ENCODE measurements at places on chromosomes 5 and 9.

DNA sequence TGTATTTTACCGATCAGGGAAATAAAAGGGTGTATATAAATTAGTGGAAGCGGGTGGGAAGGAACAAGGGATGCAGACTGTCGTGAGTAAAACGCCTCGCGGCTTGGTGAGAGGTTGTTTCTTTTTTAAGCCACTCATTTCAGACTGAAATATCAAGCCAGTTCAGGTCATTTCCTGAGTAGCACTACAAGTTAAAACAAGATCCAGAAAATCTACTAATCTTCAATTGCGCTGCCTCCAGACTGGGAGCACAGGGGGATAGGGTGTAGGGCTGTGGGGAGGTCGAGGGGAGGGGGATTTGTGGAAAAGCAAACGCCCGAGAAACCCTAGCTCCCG, 140.8 kb downstream of the TSSK1B start:
- no peak for DNase-seq

DNA sequence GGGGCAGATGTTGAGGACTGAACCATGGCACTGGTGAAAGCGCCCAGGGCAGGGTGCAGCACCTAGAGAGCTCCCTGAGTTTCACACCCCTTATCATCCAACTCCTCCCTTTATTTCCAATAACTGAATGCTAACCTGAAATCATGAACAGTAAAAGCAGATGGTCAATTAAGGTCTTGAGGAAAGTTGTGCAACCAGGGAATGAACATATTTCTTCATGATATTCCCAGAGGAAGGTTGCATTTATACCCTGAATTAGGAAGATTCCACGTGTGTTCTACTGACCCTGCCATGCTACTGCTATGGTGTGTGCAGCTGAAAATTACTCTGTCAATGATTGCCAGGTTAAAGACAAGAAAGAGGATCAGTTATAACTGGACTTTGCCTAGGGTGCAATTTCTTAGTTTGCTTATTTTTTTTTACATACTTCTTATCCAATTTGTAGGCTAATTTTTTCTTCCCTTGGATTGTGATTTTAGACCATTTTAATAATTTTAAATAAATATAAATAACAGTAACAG, 319.8 kb downstream of the SEMA5A start:
- no peak for DNase-seq

- DNase-seq, result no peak
Observed at GRCh38 chr9:95058121-95058785, 259.3 kb downstream of the FANCC start.

DNA sequence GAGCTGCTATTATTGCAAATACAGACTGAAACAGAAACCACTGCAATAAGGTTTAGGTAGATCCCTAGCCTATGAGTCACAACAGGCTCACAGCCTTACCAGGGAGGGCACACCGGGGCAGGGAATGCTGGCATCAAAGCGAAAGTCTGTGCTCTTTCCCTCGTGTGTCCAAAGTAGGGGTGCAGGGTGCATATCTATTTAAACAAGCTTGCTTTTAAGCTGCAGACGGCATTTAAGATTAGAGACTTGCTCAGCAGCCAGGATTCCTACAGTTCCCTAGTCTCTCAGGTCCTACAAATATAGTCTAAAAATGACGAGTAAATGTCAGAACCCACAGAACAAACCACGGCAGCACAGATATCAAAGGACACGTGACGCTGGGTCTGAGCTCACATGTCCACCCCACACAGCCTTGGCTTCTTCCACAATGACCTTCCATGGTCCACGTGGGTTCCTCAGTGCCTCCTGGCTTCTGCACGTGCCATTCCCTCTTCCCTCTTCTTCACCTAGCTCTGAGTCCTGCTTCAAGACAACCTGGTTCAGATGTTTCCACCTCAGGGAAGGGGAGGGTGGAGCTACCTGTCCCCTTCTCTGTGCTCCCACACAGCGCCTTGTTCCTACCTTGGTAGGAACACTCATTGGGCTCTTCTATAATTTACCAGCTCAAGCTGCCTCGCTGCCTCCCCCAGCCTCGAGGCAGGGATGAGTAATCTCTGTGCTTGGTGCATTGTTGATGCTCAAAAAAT, 193.2 kb downstream of the MAPKAP1 start:
- no peak for DNase-seq

GRCh38 chr5:142821733-142822487, 51.7 kb downstream of the ARHGAP26 start:
- no peak for DNase-seq

GRCh38 chr5:179337796-179338676, 7.2 kb downstream of the ADAMTS2 start:
- DNase-seq, result no peak

GRCh38 chr9:37036776-37037502, 2.9 kb upstream of the PAX5 start:
- no peak for DNase-seq

GRCh38 chr5:38443390-38443789, 113.1 kb downstream of the LIFR start:
- no peak for DNase-seq

DNA sequence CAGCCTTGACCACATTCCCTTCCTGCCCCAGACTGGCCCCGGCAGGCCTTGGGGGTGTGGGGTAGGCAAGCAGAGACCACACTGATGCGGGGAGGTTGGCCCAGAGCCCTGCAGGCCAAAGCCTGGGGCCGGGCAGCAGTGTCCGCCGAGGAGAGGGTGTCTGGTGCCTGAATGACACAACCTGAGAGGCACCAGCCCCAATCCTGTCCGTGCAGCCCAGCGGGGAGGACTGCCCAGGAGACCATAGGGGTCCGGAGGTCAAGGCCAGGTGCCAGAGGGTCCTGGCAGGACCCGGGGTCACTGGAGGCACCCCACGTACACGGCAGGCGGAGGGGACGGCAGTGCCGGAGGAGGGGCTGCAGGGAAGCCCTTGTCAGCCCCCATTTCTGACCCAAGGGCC, 5.6 kb upstream of the PTGDS start:
- DNase-seq, result no peak

- no peak for DNase-seq
Observed at GRCh38 chr5:180637962-180638680, 11.3 kb downstream of the FLT4 start.

DNA sequence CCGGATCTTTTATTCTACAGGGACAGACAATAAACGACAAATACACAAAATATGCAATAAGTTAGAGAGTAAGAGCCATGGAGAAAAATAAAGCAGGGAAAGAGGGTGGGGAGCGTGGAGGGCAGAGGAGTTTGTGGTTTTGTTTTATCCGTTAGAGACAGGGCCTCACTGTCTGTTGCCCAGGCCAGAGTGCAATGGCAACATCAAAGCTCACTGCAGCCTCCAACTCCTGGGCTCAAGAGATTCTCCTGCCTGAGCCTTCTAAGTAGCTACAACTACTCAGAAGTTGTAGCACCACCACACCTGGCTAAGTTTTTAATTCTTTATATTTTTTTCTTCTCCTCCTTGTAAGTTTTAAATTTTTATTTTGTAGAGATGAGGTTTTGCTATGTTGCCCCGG, 54.5 kb upstream of the CTNNA1 start:
- DNase-seq, result no peak

GRCh38 chr5:17269201-17269600, 51.8 kb downstream of the BASP1 start:
- no peak for DNase-seq

DNA sequence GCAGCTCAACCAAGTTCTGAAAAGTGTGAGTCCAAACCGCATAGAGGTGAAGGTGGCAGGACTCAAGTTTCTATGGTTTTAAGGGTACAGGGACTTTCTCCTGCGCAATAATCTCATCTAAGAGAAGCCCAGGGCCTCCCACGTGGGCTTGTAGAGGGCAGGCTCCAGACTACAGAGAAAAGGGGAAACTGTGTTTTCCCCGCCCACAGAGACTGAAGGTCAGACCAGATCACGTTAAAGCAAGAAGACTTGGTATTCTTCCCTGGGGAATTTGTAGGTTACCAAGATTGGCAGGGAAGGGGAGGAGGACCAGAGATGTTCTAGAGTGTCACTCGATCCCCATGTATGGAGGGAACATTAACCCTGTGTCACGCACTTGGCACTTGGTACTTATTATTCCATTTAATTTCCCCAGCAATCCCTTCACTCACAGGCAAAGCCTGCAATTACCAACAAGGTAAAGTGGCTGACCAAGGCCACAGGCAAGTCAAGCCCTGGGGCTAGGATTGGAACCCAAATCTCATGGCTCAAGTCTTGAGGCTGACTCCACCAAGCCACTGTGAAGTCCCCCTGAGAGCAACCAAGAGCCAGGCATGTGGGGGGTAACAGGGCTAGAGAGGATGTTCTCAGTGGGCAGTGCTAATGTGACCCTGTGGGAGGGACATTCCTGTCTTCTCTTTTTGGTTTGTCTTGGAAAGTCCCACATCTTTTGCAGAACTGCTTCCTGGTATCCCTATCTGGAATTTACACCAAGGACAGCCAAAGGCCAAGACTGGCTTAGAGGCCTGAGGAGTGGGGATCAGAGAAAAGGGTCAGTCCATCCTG, 18.3 kb upstream of the NEK6 start:
- DNase-seq, result no peak

GRCh38 chr5:177317959-177318377, 6.3 kb upstream of the MXD3 start:
- DNase-seq, result peak; percentile 58

DNA sequence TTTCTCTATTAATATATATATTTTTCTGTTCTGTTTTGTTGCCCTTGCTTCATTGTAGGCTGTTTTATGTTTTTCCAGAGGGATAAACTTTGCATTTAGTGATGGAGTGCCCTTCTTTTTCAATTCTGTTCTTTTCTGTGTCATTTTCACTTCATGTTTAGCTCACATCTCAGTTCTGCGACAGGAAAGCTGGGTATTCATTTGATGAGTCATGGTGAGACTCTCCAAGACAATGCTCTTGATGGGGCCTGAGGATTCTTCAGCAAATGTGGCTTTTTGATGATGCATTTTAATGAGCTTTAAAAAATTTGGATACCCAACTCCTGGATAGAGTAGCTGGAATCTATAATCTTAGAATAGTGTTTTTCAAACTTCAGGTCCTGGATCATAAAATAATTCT, 56.5 kb upstream of the SPATA31D4 start:
- DNase-seq, result no peak

DNA sequence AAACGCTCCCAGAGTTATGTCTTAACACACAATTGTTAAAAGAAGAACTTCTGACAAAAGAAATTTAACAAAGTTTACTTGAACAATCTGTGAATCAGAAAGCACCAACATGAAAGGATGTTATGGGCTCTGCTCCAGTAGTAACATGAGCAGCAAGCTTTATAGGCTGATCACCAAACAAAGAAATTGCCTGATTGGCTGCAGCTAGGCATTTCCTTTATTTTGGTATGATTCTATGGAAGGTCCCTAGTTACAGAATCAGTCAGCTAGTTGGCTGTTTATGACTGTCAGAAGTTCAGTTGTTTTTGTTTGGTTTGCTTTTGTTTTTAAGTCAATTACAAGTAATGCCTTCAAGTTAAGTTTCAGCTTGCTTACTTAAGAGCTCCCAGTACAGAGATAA, 102.4 kb upstream of the SMC2 start:
- no peak for DNase-seq

DNA sequence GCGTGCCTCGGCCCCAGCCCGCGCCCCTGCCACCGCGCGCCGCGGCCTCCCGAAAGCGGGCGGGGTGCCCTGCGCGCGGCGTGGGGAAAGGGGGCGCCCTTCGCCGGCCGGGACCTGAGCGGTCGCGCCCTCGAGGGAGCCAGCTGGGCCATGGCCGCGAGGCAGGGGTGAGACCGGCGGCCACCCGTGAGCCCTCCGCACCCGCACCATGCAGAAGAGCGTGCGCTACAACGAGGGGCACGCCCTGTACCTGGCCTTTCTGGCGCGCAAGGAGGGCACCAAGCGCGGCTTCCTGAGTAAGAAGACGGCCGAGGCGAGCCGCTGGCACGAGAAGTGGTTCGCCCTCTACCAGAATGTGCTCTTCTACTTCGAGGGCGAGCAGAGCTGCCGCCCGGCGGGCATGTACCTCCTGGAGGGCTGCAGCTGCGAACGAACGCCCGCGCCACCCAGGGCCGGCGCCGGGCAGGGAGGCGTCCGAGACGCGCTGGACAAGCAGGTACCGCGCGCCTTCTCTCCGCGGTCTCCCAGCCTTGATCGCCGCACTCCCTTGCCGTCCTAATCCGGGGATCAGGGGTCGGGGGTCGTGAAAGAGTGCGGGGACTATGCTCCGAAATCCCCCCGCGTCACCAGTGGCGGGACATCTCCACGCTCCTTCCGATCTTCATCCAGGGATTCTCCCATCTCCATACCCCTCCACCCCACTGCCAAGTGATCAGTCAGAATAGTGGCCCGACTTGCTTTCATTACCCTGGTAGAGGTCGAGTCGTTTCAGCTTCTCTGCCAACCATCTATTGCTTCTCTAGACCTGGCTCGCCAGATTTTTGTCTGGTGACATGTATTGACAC, 590 bp downstream of the RASGRF2 start:
- peak; percentile 15 for DNase-seq

GRCh38 chr9:130039528-130040147, 3.4 kb downstream of the FNBP1 start:
- DNase-seq, result no peak

DNA sequence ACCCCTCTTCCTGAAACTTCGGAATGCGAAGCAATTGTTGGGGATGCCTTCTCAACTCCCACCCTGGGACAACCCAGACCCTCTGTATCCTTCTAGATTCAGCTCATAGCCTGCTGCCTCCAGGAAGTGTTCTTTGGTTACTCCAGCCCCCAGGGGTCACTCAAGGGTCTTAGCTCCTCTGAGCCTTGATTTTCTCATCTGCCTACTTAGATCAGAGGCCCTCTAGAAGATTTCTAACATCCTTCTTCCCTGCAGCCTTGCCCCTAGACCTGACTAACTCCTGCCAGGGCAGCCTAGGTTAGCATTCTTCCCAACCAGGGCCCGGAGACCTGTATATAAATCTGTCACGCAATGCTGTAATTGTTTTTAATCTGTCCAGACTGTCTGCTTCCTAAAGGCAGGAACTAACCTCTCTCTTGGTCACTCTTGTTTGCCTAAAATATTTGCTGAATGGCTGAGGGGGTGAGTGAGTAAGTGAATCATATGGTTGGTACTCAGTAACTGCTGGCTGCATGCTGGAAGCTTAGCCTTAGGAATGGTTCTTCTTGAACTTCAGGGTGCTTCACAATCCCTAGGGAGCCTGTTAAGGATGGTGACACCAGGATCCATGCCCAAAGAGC, 8.2 kb downstream of the GALNT10 start:
- DNase-seq, result no peak

- no peak for DNase-seq
Observed at GRCh38 chr5:124206540-124206939, 539.9 kb downstream of the ZNF608 start.

GRCh38 chr9:135098400-135099105, 11.1 kb downstream of the OLFM1 start:
- no peak for DNase-seq

- no peak for DNase-seq
Observed at GRCh38 chr5:79093762-79094161, 17.8 kb upstream of the BHMT start.

DNA sequence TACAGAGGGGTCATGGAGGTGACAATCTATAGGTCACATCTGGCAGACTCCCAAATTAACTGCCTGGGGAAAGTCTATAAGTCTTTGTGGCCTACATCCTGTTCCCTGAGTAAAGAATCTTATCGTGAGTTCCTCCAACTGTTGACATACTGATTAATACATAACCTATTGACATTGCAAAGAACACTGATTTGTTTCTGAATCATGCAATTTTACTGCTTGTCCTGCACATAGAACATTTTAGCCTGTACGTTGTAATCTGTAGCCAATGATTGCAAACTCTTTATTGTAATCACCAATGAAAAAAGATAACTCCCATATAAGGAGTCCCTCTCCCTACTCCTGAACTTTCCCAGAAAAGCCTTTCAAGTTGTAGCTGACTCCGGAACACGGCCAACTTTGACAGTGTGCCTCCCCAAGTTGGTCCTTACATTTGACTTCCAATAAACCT, 18.8 kb upstream of the OR2K2 start:
- no peak for DNase-seq

Data from hypothalamus (tissue), 51 donors.